ENCODE measurements at places on chromosomes 11 and 22.

- no peak for DNase-seq
Measured at GRCh38 chr11:90661233-90661632, 438.4 kb upstream of the CHORDC1 start.

DNA sequence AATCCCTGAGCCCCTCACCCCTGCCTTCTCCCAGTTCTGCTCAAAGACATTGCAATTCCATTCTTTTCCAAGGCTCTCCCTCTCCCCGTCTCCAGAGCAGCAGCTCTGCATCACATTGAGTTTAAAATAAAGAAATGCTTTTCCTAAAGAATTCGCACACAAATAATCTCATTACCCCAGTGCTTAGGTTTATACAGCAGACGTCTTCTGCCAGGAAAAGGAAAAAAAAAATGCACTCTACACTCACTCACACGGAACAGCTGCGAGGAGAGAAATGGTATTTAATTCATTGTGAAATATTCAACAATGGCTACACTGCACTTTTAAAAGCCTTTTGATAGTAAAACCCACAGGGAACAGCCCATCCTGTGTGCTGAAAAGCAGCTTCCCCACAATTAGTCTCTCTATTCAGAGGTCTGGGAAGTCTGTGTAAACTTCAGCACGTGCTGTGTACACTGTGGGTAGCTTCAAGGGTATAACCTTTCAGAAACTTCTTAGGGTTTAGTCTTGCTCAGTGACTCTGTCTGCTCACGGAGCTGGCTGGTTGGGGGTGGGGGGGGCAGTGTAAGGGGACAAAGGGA is 42.8 kb downstream of the ETS1 start:
- DNase-seq = no peak

DNA sequence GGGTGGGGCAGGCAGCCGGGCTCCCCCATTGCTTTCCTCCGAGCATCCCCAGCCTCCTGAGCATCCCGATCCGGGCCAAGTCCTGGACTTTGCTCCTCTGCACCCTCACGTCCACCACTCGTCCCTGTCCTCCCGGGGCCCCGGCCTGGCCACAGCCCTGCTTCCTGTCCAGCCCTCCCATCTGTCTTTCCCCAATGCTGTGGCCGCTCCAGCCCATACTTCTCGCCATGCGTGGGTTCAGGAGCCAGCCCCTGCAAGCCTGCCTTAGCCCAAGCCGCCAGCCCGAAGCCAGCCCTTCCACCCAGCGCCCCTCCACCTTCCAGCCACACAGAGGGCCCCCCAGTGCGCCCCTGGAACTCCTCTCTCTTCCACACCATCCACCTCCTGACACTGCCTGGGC is 23.8 kb downstream of the MRPL23 start:
- no peak for DNase-seq

GRCh38 chr11:33033493-33033892 is 5.9 kb upstream of the TCP11L1 start:
- DNase-seq = no peak

DNA sequence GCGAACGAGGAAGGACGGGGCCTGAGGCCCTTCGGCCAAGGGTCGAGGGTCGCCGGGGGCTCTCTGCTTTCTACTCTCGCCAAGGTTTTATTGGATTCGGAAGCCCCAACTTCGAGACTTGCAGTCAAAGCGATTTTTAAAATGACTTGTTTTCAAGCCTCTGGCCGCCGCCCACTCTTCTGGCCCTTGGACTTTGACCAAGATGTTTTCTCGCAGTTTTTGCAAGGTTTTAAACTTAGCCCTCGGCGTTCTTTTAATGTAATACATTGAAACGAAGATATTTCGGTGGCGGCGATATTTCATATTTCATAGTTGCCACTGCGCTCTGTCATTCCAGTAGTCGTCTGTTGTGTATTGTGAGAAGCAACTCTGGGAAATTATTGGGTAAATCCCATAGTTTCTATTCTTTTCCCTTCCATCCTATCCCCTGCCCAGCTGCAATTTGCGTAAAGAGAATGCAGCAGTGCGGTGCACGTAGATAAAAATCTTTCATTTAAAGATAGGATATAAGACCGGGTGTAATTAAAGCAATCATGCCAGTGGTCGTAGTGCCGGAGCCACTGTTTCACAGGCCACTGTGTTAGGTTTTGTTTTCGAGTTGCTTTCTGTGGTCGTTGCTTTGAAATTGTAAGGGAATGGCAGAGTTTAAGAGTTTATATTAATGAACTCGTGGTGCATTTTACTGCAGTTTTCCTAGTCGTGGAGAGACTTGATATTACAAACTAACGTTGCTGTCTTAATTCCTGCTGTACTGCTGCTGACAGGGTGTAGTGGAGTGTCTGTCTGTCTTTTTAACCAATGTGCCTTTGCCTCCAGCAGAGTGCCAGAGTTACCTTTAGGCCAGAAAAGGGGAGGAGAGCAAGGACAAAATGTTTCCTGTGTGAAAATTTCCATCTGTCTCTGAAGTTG is 702 bp downstream of the BIRC2 start:
- DNase-seq = no peak

- no peak for DNase-seq
Measured at GRCh38 chr22:29030016-29030617, 31.5 kb downstream of the C22orf31 start.

- DNase-seq = no peak
Measured at GRCh38 chr11:78314762-78315161, 102.9 kb downstream of the GAB2 start.

- no peak for DNase-seq
Measured at GRCh38 chr11:2793701-2794045, 91.9 kb downstream of the CDKN1C start.

- no peak for DNase-seq
Measured at GRCh38 chr11:116990061-116990473, 108.2 kb downstream of the SIK3 start.

Measured in activated CD8-positive, alpha-beta memory T cell treated with anti-CD3 and anti-CD28 coated beads for 1 hour (primary cell).